ENCODE measurements at places on chromosomes 2 and 18.

GRCh38 chr2:177612659-177613058 is 220.1 kb downstream of the AGPS start:
- no peak for DNase-seq

DNA sequence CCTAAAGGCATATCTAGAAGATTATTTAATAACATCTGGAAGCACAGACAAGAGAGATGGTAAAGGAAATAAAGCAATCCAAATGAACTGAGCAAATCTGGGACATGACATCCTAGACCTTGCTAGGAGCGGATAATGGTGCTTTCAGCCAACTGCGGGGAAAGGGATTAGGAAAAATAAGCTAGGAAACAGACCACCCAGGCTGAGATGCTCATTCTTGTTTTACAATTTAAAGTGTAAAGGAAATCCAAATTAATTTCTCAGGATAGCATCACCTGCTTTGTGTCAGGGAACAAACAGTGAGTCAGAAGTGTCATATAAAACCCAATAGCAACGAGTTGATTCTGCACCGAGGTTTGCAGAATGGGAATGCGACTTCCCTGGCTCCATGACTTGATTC is 112.5 kb upstream of the CXCR4 start:
- DNase-seq = no peak

DNA sequence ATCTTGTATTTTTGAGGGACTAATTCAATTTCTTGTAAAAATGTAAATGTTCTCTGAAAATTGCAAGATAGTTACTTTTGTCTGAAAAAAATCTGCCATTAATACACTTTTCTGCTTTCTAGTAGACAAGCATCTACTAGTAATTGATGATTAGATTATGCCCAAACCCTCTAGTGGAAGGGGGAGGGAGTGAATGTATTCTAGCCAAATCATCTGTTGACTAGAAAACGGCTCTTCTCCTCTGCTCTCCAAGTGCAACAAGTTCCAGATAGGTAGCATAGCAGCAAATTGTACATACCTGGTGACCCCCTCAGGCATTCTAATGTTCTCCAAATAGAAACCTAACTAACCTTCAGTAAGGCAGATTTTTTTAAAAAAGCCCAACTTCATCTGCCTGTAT is 58.6 kb downstream of the RELCH start:
- peak; percentile 26 for DNase-seq

DNA sequence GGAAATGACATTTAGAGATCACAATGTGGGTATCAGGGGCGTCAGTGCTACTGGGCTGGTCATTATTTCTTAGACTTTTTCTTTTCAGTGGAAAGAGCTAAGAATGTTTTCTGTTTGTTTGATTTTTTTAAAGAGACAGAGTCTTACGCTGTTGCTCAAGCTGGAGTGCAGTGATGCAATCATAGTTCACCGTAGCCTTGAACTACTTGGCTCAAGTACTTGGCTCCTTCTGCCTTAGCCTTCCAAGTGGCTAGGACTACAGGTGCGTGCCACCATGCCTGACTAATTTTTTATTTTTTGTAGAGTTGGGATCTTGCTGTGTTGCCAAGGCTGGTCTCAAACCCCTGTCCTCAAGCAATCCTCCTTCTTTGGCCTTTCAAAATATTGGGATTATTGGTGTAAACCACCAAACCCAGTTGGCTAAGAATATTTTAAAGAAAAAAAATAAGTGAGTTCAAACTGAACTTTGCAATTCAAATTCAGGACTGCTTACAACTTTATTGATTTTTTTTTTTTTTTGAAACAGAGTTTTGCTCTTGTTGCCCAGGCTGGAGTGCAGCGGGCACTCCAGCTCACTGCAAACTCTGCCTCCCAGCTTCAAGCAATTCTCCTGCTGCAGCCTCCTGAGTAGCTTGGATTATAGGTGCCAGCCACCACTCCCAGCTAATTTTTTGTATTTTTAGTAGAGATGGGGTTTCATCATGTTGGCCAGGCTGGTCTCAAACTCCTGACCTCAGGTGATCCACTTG is 154.2 kb downstream of the MIB1 start:
- no peak for DNase-seq

DNA sequence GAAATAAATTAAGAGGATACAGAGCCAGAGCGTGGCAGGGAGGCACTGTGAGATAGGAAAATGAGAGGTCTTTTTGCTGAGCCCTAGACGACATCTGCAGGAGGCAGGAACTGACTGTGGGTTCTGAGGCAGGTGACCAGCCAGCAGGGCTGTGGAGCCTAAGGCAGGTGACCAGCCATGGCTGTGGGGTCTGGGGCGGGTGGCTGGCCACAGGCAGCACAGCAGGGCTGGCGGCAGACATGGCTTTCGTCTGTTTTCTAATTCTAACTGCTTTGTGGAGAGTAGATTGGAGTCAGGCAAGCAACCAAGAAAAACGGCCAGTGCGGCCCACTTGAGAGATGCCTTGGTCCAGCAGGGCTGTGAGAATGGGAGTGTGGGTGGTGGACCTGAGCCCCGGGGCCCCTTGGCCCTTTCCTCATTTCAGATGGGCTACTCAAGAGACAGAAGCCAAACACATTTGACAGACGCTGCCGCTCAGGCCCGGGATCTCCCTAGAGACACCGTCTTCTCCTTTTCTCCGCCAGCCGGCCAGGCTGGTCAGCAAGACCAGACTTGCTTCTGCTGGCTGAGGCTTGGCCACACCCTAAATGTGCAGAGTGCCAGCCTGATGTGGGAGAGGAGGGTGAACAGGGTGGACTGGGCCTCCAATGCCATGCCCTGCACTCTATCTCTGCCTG is 19.7 kb upstream of the GNAL start:
- no peak for DNase-seq

DNA sequence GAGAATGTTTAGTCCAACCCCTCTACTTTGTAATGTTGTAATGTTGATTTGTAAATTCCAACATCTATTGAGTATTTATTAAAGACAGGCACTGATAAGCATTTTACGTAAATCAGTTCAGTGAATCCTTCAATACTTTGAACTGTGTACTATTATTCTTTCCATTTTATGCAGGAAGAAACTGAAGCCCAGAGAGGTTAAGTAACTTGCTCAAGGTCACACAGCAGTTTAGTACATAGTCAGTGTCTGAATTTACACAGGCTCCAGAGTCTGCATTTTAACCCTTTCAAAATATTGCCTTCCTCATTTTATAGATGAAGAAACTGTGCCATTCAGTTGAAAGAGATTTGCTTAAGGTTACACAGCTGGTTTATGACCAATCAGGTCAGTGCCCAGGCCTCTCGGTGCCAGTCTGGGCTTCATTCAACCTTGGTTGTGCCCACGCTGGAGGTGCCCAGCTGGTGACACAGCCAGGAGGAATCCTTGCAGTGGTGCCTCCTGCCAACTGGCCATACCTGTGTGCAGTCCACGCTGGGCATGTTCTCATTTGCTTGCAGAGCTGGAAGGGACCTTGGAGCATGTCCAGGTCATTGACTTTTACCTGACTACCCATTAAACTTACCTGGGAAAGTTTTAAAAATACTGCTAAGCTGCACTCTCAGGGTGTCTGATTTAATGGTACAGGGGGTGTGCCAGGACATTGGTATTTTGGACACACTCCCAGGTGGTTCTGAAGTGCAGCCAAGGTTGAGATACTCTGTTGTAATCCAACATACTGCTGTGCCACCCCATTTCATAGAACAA is 74.3 kb upstream of the CYRIA start:
- DNase-seq = no peak

- no peak for DNase-seq
Observed at GRCh38 chr2:241315879-241316631, at the start of gene SEPTIN2. Gene SEPTIN2 (plus strand): TSS chr2:241315925. CDS start chr2:241324233, 8,308 bp downstream.

DNA sequence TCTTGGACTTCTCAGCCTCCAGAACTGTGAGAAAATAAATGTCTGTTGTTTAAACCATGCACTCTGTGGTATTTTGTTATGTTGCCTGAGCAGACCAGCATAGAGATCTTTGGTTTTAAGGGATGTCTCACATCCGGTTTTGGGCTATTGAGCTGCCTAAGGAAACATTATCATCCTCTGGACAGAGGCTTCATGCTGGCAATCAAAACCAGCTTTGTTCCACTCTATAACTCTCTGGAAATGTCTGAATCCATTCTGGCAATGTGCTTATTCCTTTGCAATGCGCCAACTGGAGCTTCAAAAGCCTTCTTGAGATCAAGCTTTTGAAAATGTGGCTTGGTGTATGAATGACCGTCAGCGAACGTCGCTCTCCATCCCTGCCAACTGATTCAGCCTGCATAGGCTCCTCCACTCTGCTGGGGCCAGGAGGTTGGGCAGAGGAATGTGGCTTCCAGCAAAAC is 183.6 kb upstream of the MGAT5 start:
- DNase-seq = no peak

DNA sequence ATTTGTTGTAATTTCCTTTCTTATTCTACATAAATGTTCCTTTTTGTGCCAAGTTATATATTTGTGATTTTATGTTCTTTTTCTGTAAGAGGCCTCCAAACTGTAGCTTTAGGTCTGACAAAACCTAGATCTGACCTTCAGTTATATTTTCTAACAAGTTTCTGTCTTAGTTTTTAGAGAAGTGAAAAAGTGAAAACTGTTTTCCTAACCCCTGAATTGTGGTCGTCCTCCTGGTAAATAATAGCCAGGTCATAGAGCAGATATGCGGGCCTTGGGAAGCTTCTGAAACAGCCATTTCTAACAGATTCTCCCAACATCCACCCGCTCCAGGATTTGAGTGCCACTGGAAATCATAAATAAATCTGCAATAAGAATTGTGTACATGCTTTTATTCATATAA is 398.4 kb upstream of the CWC22 start:
- DNase-seq = no peak

DNA sequence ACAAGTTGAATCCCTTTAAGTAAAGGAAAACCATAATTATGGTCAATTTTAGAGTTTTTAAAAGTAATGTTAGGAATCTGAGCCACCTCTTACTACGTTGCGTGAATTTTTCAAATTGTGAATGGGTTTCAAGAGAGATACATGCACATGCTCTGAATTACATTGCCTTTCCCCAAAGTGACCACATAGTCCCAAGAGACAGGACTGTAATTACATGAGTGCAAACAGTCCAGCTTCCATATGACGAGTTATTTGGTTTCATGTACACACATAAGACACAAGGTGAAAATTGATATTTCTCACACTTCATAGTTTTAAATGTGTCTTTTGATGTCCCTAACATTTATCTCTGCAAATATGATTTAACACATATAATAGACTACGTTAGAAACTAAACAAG is 850.8 kb downstream of the LRP1B start:
- no peak for DNase-seq
